GDM1 (cell line): ENCODE measurements at places on chromosomes 7 and 10.

DNA sequence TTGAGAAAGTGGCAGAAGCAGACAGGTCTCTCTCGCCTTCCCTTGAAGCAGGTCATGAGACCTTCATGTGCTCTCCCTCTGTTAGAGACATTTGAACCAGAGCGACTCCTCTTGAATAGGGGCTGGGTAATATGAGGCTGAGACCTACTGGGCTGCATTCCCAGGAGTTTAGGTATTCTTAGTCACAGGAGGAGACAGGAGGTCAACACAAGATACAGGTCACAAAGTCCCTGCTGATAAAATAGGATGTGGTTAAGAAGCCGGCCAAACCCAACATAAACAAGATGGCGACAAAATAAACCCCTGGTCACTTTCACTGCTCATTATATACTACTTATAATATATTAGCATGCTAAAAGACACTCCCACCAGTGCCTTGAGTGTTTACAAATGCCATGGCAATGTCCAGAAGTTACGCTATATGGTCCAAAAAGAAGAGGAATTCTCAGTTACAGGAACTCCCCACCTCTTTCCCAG is 43.5 kb upstream of the MSRB2 start:
- no peak for DNase-seq

DNA sequence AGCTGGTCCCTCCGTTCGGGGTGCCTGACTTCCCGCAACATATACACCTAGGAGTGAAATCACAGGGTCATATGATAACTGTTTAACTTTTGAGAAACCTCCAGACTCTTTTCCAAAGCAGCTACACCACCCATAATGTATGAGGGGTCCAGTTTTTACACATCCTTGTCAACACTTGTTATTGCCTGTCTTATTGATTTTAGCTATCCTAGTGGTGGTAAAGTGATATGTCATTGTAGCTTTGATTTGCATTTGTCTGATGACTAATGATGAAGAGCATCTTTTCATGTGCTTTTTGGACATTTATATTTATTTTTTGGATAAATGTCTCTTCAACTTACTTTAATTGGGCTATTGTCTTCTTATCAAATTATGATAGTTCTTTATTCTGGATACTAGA is 29.0 kb downstream of the SND1 start:
- DNase-seq: no peak

GRCh38 chr10:49441488-49442476 is 45.9 kb upstream of the DRGX start:
- no peak for DNase-seq

DNA sequence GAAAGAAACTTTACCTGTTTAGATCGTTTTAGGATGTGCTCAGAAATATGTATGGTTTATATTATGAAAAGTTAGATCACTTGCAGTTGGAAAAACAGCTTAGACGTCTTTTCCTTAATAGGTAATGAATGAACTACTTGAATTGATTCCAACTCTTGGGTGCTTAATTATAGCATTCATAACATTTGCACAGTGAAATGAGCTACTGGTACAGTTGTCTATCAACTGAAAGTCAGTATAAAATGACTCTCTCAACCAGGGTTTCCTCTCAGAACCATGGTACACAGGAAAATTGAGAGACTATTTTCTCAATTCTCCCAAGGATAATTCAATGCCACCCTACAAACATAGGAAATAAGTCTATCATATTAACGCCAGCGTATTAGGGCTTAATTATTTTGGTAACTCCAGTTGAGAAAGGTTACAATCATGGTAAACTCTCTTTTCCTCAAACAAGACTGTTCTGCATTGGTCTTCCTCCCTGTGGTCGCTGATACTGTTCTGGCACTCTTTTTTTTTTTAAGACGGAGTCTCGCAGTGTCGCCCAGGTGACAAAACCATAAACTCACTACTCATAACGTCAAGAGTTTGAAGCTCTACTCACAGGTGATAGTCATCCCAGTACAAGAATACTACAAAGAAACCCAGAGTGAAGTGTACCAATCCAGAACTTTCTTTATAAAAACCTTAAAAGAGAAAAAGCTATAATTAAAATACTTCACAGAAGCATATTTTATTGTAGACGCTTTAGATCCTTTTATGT is 2.0 kb downstream of the ANLN start:
- no peak for DNase-seq

DNA sequence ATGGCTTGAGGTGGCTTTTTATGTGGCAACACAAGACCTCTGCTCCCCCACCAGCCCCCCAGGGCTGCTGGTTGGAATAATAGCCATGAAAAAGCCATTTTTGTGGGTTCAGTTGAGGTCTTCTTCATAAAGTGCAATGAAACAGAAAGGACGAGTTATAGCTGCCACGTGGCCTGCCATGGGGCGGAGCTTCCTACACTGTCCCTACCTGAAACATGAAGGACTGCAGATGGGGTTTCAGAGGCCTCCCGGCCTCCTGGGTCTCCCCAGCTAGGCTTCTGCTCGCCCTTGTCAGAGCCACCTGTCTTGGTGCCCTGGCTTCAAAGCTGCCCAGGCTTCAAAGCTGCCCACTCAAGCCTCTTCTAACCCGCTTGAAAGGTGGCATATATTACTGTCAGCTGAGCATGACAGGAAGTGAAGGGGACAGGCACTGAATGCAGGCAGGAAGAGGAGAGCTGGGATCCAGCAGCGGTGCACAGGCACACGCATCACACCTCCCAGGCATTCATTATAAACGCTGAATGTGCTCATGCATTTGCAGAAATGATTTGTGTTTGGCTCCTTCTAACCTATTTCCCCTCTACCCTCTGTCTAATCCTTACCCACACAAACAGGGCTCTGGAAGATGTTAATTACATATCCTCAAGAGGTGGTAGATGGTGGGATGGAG is 245.9 kb upstream of the PODXL start:
- no peak for DNase-seq

DNA sequence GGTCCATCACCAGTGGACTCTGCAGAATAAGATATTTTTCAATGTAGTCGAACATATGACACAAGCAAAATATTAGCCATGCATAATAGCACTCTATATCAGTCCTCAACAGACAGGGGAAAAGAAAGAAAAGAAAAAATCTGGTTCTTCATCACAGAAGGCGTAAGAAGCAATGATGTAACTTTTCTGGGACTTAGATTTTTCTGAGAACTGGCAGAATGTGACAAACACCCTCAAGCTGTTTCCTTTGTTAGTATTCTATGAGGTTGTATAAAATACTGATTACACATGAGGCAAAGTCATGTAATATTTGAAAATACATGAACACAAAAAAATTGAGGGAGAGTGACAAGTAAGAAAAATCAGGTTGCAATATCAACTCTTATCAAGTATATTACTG is 84.9 kb downstream of the CNOT4 start:
- no peak for DNase-seq

DNA sequence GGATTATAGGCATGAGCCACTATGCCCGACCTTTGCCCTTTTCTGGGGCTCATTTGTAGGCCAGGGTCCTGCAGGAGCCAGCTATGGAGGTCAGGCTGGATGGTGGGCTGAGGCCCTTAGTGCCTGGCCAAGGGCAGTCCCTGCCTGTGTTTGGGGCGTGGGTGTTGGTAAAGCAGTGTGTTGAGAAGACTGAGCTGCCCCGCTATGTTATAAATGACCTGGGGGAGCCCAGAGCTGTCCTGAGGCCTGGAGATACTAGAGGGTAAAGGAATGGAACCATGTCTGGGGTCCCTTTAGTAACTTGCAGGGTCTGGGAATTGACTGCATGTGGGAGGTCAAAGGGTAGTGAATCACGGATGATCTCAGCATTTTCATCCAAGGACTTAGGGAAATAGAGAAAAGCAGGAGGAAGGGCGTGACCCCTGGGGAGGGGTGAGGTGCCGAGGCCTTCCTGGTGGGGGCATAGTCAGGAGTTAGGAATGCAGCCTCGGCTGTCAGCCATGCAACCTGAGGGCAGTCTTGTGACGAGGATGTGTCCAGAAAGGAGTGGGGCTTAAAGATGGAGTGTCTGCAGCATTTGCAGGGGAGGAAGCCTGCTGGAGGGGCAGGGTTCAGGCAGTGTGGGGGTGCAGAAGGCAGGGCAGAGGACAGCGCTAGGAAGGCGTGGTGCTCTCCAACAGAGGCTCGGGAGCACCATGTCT is 31.5 kb downstream of the TMEM248 start:
- no peak for DNase-seq
